ENCODE measurements at places on chromosomes 7 and 10.

- DNase-seq, result peak; percentile 69
Observed at GRCh38 chr7:29988424-29989256, 961 bp downstream of the SCRN1 start.

GRCh38 chr7:29748286-29749099, 57.8 kb upstream of the WIPF3 start:
- no peak for DNase-seq

GRCh38 chr10:49540056-49540797, 1.3 kb upstream of the ERCC6 start:
- no peak for DNase-seq

GRCh38 chr7:82450759-82451158, 7.2 kb upstream of the CACNA2D1 start:
- DNase-seq, result no peak

DNA sequence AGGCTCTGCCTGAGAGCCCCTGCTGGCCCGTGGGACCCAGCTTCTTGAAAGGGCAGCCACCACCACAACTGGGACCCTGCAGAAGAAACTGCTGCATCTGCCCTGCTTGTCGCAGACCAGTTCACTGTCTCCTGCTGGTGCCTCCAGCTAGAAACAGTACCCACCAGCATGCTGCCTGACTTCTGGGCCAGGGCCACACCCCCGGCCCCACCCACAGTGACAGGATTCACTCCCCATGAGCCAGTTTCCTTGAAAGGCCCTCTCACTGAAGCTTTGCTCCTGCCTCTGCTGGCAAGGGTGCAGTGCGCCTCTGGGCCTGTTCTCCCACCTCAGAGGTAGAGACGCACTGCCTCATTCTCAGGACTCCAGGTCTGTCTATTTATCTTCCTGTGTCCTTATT, 32.4 kb downstream of the ANXA11 start:
- DNase-seq, result no peak

- no peak for DNase-seq
Observed at GRCh38 chr10:22683140-22683389, 31.3 kb downstream of the PIP4K2A start.

- DNase-seq, result no peak
Observed at GRCh38 chr10:76037531-76038155, 606.2 kb downstream of the LRMDA start.

All from hematopoietic multipotent progenitor cell (in vitro differentiated cells).